NCI-H774 (cell line): ENCODE measurements at places on chromosomes 6 and 20.

DNA sequence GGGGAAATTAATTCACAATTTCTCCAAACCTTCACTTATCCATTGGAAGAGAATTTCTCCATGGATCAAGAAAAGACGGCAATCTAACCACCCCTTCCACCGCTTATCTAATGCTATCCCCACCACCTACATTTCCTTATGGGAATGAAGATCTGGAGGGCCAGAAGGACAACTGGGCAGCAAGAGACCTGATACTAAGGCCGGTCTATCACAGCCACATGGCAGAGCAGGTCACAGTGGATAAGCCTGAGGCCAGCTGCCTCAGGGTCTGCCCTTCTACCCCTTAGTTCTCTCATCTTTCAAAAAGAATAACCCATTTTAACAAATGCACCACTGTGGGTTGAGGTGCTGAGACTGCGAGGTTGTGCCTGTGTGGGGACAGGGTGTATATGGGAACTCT lies 37.1 kb downstream of the MAN1A1 start:
- no peak for DNase-seq

DNA sequence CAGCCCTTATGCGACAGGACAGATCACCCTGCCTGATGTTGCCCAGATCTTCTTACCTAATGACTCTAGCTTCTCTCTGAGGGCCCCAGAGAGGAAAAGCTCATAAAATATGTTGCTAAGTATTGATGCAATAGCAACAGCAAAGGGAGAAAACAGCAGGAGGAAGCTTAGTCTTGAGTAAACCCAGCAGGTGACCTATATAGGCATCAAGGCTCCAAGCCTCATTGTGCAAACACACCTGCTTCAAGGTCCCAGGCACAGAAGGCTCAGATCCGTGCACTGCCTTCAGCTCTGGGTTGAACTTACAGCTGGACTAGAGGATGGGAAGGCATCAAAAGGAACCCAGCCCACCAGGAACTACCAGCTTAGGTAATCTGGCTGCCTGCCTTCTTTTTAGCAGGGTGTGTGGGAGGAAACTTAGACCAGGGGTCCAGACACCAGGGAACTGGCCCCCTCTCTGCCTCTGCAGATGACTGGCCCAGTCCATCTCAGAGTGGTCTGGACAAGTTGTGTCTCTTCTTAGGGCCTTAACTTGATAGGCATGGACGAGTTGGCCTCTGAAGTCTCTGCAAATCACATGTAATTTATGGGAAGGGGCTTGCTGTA lies 34.4 kb downstream of the TGM3 start:
- peak; percentile 59 for DNase-seq

GRCh38 chr6:118725944-118726343 lies 74.6 kb upstream of the CEP85L start:
- DNase-seq, result no peak

DNA sequence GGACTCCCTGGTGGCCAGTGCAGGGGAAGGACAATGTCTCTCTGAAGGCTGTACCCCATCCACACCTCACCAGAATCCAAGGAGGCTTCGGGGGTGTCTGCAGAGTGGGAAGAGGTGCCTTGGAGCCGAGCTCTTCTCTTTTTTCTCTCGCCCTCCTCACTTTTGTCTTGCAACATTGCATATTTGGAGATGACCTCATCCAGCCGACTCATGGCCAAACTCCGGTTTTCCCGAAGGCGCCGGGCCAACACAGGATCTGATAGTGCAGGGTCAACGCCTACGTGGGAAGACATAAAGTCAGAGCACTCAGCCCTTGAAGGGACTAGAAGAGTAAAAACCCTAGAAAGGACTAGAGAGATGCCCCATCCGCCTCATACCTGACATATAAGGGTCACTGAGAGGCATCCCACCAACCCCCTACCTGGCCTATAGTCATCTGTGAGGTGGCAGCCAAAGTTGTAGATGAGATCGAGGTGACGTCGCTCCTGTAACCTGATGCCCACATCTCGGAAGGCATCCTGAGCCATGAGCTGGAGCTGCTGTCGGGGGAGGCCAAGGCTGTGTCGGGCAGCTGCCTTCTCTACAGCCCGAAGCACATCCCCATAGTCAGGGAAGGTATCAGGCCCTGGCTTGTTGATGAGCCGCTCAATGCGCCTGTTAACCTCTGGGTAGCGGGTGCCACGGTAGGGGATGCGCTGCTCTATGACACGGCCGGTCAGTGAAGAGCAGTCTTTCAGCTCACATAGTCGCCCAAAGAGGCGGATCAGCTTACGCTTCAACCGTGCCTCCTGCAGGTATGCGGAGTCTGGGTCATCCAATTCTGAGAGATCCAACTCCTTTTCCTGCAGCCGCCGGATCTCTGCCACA lies 3.0 kb upstream of the ZBTB22 start:
- DNase-seq, result no peak

DNA sequence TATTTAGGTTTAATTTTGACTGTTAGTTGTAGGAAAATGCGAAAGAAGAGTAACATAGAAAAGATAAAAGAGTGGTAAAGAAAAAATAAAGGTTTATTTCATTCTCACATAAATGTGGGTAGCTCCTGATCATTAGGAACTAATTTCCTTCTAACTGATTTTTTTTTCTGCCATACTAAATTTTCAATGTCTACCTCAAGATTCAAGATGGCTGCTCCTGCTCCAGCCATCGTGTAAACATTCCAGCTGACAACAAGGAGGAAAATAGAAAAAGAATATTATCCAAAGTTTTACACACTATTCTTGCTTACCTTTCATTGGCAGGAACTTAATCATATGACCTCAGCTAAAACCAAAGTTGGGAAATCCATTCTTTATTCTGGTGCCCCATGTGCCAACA lies 488.2 kb downstream of the LMBRD1 start:
- DNase-seq, result no peak

DNA sequence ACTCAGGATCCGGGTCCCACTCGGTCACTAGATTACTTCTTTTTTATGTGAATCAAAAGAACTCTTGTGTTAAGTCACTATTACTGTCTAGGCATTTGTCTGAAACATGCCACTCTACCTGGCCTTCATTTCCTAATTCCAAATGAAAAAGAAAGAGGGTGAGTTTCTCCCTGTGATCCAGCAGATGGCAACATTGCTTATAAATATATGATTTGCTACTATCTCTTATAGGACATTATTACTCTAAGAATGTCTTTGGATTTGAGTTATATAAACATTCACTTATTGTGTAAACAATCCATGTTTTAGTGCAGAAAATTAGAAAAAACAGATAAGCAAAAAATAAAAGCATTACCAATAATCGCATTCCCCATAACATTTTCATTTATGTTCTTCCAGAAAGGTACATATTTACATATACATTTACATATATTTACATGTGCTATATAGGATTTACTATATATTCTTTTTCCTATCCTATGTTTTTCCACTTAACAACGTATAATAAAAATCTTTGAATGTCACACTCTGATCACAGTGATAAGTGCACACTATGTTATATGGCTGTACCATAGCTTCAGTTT lies 66.9 kb downstream of the FAXC start:
- DNase-seq, result peak; percentile 27

- DNase-seq, result no peak
These were observed 43.1 kb upstream of the ZNF831 start for GRCh38 chr20:59120491-59120890.

- DNase-seq, result no peak
These were observed 4.4 kb downstream of the LRRC73 start for GRCh38 chr6:43505718-43506117.

DNA sequence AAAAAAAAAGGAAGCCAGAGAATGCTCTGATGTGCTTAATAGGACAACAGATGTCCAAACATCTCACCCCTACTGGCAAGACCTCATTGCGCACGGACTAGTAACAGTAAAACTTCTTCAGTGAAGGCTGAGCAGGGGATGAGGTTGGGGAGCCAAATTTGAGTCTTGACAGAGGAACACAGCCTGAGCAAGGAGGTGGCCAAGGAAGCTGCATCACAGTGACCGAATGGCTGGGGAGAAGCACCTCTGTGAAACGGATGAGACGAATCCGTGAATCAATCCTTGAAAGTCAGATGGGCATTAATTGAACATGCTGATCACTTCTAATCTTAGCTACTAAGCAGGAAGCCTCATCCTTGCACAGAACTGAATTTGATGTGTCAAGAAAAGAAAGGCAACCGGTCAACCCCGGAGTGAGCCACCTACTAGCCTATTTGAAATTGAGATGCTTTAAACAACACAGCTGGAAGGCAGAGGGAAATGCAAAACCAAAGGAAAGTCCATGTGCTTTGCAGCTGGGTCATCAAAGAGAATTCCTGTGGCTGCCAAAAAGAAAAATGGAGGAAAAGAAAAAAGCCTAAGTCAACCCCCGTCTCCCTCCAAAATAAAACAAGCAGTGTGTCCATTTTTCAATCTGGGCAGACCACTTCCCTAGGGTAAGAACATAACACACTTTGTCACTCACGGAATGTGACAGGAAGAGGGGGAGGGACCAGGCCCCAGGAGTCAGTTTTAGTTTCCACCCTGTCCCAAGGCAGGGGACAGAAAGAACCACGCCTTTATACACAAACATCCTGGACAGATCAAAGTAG lies 29.5 kb downstream of the PXDC1 start:
- DNase-seq, result no peak

- no peak for DNase-seq
These were observed 8.9 kb upstream of the PTPRT start for GRCh38 chr20:43198607-43199006.

DNA sequence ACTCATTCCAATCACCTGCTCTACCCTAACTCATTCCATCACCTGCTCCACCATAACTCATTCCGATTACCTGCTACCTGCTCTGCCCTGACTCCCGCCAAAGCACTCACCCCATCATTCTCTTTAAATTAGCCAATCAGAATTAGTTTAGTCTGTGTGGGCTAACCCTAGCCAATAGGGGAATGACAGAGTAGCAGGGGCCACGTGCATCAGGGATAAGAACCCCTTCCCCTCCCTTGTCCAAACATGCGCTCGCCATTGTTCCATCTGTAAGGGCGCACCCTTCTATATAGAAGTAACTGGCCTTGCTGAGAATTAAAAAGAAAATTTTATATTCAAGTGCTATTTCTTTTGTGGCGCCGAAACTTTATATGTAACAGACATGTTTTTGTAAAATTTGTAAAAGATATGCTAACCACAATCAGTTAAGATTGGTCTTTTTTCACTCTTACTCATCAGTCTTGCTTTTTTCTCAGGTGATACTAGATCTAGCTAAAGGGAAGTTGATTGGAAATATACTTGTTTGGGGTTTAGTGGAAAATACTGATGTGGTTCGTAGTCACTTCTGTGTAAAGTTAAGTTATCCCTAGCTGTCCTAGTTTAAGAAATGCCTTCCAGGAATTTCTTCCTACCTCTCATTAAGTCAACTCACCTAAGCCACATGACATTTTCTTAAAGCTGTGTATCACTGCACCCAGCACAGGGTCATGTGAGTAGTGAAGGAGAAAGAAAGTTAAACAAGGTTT lies 16.5 kb downstream of the RTN4IP1 start:
- no peak for DNase-seq

- no peak for DNase-seq
These were observed 229.8 kb downstream of the HIVEP2 start for GRCh38 chr6:142714951-142715785.

DNA sequence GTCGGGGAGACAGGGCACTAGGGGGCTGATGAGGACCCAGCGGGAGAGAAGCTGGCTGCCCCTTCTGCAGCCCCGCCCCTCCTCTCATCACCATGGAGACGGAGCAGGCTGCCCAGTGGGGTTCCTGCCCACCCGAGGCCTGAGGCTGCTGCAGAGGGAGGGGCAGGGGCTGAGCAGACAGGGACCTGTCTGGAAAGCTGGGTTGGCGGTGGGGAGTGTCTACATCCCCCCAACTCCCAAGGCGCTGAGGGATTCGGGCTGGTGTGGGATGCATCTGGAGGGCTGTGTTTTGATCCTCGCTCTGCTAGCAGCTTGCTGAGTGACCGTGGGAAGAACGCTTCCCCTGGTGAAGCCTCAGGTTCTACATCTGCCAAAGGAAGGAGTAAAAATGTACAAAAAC lies 1.2 kb upstream of the BPI start:
- no peak for DNase-seq

- no peak for DNase-seq
These were observed 34.0 kb downstream of the ITCH start for GRCh38 chr20:34397096-34397495.

DNA sequence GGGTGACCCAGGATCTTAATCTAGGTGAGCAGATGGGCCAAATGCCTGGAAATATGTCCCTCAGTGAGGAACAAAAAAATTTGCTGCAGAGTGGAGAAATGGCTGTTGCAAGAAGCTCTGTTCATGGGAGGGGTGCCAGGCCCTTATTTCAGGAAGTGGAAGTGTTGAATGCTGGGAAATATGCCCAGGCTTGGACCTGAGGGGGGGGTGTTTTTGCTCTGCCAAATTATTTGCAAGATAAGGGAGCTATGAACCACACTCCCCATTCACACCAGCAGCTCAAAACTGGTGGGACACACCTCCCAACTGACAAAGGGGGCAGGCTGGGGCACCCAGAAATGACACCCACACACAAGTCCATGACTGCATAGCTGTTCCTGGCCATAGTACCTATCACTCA lies 8.7 kb downstream of the CST4 start:
- DNase-seq, result no peak
